Fibroblast of lung (primary cell): ENCODE measurements at places on chromosomes 6 and 20. TPM values are rescaled to one million over a fixed set of nuclear protein-coding genes. Genes with fewer than 3 reads are reported as not detected.

GRCh38 chr6:104537180-104537579 lies 322.5 kb downstream of the HACE1 start:
- H3K36me3 ChIP-seq = no peaks in the 10 kb centered on the region
- no peak overlapping the region for H3K27ac ChIP-seq
- DNase-seq = peak; percentile 68

GRCh38 chr6:124964764-124965105 lies 2.5 kb downstream of the RNF217 start:
- H3K4me3 ChIP-seq = peak overlapping the region; percentile 81
- no peaks in the 10 kb centered on the region for H3K36me3 ChIP-seq
- H3K27ac ChIP-seq = no peak overlapping the region

DNA sequence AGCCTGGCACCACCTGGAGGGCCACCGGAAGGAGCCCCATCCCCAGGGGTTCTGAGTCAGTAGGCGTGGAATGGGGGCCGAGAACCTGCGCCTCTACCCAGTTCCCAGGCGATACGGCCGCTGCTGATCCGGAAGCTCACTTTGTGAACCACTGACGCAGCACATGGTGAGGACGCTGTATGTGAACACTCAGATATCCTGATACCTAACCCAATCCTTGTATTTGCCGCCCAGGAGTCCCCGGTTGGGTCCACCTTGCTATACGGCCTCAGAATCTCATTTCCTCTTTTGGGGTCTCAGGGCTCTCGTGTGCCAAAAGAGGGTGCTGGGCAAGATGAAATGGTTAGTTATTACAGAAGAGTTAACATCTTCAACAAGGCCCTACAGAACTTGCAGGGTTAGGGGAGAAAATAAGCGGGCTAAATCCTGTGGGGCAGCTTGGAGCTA lies 604 bp upstream of the RAB5IF start:
- H3K4me1 ChIP-seq = no peaks in the 10 kb centered on the region
- peak overlapping the region; percentile 89 for H3K27ac ChIP-seq
- no peak for DNase-seq
- H3K36me3 ChIP-seq = peaks cover 5% of the 10 kb centered on the region

GRCh38 chr6:160365117-160365516 lies 16.9 kb downstream of the SLC22A3 start:
- no peak overlapping the region for H3K27ac ChIP-seq
- no peaks in the 10 kb centered on the region for H3K4me1 ChIP-seq
- DNase-seq = no peak
- no peaks in the 10 kb centered on the region for H3K36me3 ChIP-seq

- no peaks in the 10 kb centered on the region for H3K36me3 ChIP-seq
- no peaks in the 10 kb centered on the region for H3K27me3 ChIP-seq
- peak; percentile 85 for DNase-seq
- peaks cover 10% of the 10 kb centered on the region for H3K4me1 ChIP-seq
These were observed 49.9 kb downstream of the STK4 start for GRCh38 chr20:45016089-45016671.

Gene PARD6B
- 0.83 and 1.0 TPM in 2 replicates for total RNA-seq

- peaks cover 3% of the 10 kb centered on the region for H3K4me1 ChIP-seq
- DNase-seq = no peak
- peak overlapping the region; percentile 53 for H3K4me3 ChIP-seq
These were observed 87.1 kb downstream of the TMEM242 start for GRCh38 chr6:157236040-157236725.

Gene CDC40
- 20.3 and 22.1 TPM in 2 replicates for total RNA-seq

DNA sequence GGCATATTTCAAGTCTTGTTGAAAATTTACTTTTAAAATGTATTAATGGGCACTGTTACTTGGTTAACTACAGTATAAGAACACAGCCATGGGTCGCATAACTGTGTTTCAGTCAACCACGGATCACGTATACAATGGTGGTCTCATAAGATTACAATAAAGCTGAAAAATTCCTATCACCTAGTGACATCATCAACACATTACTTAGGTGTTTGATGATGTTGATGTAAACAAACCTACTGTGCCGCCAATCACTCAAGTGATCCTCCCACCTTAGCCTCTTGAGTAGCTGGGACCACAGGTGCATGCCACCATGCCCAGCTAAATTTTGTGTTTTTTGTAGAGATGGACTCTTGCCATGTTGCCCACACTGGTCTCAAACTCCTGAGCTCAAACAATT lies 16.7 kb upstream of the ETV7 start:
- no peaks in the 10 kb centered on the region for H3K27me3 ChIP-seq
- H3K4me3 ChIP-seq = no peak overlapping the region
- DNase-seq = no peak
- H3K27ac ChIP-seq = no peak overlapping the region
- no peaks in the 10 kb centered on the region for H3K36me3 ChIP-seq

GRCh38 chr6:88983532-88983931 lies 20.1 kb upstream of the RNGTT start:
- H3K4me1 ChIP-seq = no peaks in the 10 kb centered on the region
- H3K36me3 ChIP-seq = no peaks in the 10 kb centered on the region
- no peak overlapping the region for H3K4me3 ChIP-seq
- no peak overlapping the region for H3K27ac ChIP-seq
